ENCODE measurements at places on chromosomes 6 and 20. TPM values are rescaled to one million over a fixed set of nuclear protein-coding genes. Genes with fewer than 3 reads are reported as not detected.

DNA sequence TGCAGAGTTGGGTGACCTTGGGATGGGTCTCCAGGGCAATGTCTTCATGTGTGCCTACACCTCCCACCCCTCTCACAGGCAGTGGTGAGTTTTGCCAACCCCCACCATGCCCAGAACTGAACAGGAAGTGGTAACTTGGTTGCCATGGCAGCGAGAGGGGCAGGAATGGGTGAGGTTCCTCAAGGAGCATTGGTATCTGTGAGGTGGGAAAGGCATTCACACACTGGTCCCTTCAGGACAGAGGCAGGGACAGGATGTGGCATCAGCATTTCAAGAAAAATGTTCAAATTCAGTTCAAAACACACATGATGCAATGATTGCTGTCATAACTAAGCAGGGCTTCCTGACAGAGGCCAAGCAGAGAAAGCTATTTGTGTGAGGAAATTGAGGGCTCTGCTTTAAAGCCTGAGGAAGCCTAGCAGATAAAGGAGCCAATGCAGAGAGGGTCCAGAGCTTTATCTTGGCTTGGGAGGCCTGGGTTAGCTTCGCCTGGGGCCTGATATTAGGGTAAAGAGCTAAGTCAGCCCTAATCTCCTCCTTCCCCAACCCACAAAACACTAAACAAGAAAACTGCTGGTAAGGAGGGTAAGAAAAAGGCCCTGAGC, 551 bp downstream of the TREML2 start:
- peak; percentile 52 for DNase-seq

DNA sequence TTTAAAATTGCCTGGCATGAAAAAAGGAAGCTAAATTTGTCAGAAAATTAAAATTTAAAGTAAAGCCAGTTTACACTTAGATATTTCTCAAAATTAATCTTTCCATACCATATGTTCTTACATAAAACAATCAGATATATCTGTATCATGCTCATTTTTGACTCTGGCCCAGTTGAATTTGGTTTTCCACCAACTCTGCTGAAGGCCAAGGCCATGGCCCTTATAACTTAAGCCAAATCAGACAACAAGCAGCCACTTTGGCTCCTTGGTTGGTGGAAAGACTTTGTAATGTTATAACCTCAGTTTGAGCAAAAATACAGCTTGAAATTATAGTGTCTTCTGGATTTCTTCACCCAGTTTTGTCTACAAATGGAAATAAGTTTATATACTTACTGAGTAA, 97.3 kb downstream of the CENPW start:
- DNase-seq: no peak

DNA sequence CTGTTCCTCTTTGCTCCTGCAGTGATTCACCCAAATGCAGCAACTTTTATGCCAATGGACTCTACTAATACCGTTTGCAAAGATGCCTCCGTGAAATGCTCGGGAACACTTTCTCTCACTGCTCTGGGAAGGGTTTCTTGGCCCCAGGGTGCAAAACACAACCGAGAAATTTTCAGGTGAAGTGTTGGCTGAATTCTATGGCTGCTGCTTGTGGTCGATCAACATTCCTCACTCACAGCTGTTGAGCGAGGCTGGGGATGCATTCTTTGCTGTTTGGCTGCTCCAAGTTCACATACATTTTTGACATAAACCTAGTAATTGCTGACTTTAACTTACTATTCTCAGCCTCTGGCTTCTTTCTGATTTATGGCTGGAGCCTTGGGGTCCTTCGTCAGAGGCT, 342.0 kb upstream of the CHD6 start:
- DNase-seq: no peak

TAGAP gene
- total RNA-seq: 8.1 TPM

- no peak for DNase-seq
Measured at GRCh38 chr6:36683145-36683655, 4.7 kb downstream of the CDKN1A start.

CPXM1 gene
- total RNA-seq: 19.4 TPM

GRCh38 chr6:134407791-134408190, 89.9 kb upstream of the SGK1 start:
- DNase-seq: no peak

L3MBTL3 gene
- total RNA-seq: 19.6 TPM

DNA sequence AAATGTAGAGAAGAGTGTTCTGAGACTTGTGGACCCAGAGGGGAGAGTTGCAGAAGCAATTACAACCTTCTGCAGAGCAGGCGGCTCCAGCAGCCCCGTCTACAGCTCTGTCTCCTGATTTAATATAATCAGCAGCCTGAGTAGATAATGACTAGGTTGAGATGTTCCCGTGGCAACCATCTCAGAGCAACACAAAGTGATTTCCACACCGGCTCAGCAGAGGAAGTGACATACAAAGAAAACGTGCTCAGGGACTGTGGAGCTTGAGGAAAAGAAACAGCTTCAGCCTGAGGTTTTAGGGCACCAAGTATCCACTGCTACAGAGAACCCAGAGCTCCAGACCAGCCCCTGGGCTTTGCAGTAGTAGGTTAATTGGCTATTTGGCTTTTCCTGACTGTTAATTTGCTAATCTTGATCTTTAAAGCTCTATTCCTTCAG, 136.4 kb downstream of the MTFR2 start:
- no peak for DNase-seq

- no peak for DNase-seq
Measured at GRCh38 chr6:31897612-31898382, at the start of gene EHMT2. EHMT2 (minus strand) TSS chr6:31897698; CDS start chr6:31897677, 21 bp downstream.

ANGPT4 gene
- 0.98 TPM for total RNA-seq

DNA sequence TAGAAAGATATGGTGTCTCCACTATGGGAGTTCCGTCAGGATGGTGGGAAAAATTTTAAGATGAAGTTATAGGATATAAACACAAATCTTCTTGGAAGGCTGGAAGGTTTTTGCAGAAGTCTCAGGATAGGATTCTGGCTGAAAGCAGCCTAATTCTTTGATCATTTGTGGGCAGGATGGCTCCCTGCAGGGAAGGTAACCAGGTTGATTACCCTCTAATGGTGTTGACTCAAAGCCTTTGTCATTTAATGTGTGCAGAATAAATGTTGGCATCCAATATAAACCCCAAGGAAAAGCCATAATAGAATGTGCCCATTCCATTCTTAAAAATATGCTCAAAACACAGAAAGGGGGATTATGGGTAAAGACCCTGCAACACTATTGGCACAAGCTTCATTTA, 204.3 kb downstream of the EPM2A start:
- no peak for DNase-seq

DNA sequence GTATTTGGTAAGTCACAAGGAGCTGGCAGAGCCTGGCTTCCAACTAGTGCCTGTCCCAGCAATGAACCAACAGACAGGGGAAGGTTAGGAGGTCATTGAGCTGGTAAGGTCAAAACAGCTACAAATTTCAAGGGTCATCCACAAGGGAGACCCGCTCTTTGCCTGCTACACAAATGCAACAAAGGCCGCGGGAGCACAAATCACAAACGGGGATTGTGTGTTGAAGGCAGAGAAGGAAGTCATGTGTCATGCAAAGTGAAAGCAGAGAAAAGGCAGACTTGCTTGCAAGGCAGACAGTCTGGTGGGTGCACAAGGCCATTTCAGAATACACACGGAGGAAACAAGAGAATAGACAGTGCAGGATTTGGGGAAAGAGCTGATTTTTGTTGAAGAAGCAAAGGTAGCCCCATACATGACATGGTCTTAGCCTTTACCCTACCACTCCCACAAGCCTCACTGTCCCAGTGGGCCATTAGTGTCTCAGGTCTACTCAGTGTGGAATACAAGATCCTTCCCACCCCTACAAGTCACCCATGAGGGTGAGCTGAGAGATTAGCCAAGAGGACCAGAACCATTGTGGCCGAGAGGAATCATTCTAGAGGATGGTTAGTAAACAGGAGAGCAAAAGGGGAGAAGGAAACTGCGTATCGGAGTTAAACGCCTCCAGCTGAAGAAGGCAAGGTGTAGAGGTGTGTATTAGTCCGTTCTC, 18.1 kb upstream of the SAMHD1 start:
- no peak for DNase-seq

- no peak for DNase-seq
Measured at GRCh38 chr6:81609736-81610135, 142.7 kb downstream of the TENT5A start.

GRCh38 chr20:61382194-61382593, 130.1 kb downstream of the CDH4 start:
- DNase-seq: no peak

DNA sequence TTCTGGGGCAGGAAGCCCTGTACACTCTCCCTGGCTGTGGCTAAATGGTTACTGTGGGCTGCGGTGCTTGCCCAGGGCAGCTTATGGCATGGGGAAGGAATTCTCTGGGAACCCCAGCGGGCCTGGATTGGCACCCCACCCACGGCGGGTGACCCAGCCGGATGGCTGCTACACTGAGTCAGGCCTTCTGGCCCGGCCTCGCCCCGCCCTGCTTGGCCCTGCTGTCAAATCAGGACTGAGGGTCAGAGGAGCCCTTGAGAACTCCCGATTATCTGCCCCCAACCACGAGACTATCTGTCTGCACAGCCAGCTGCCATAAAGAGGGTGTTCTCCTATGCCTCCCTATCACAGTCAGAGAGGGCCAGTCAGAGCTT, 7.3 kb upstream of the ITPR3 start:
- DNase-seq: no peak

KHDC1L gene
- not detected for total RNA-seq

GRM4 gene
- not detected for total RNA-seq

DNA sequence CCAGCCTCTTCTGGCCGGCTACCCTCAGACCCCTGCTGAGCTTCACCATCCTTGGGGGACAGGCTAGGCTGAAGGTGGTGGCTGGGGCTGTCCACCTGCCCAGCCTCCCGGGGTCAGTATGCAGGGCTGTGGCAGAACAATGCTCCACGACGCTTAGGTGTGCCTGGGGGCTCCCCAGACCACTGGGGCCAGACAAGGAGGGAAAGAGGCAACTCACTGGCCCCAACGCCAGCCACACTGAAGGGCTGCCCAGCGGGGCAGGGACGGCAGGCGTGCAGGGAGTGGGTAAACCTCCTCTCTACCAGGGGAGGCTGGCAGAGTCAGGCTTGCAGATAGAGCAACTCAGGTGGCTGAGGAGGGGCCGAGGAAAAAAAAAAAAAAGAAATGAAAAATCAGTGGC, 11.5 kb upstream of the UBE2V1 start:
- DNase-seq: no peak

- DNase-seq: no peak
Measured at GRCh38 chr6:83978997-83979396, 54.6 kb upstream of the MRAP2 start.

- DNase-seq: no peak
Measured at GRCh38 chr6:13508711-13509705, 21.6 kb upstream of the GFOD1 start.

FRK gene
- 3.9 TPM for total RNA-seq

DNA sequence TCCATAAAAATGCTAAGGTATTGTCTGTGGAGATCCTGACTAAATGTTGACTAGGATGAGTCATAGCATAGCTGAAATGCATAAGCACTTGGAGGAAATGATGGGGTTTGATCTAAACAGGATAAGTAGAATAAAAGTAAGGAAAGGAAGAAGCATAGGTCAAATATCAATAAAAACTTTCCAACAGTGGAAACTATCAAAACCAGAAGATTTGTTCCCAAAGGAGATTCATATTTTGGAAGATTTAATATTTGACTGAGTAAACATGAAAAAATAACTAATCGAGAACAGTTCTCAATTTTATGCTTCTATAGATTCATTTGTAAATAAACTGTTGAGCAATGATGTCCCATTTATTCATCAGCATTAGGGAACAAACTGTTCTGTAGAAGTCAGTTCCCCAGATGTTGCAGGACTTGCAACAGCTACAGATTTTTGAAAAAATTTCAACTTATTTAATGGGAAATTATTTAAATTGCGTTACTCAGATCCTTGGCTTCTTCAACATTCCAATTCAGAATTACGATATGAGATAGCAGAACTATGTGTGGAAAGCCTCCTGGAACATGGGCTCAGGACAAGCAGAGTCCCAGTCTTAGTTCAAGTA, 133.7 kb upstream of the TBX18 start:
- DNase-seq: no peak

- no peak for DNase-seq
Measured at GRCh38 chr6:111631018-111631417, 25.3 kb upstream of the TRAF3IP2 start.

LYRM2 gene
- 14.5 TPM for total RNA-seq

PNPLA1 gene
- not detected for total RNA-seq

DNA sequence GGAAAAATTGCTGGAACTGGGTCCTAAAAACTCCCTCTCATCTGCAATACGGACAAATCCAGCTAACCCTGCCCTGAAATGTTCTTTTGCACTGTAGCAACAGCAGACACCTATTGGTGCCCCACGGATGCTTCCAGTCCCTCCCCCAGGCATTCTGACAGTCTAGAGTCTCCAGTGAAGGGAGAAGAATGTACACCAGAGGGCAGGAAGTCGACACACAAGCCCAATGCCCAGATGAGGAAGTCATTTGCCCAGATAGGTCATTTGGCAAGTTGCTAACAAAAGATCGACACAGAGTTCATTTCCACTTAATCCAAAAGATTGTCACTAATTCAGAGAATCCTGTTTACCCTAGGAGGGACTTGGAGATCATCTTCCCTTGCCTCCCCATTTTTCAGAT, 293.0 kb upstream of the PRDM1 start:
- DNase-seq: no peak

DNA sequence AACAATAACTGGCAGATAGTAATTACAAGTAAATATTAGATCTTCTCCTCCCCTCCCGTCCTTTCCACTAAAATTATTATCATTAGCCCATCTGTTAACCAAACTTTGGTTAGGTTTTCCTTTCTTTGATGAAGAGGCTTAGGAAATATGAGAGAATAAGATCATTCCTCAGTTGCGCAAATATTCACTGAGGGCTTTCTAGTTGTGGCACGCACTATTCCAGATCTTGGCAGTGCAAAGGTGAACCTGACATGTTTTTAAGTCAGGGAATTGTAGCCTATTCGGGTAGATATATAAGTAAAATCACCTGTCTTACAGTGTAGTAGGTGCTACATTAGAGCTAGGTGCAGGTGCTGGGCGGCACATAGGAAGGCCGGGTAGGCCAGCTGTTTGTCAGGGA, 31.1 kb downstream of the RNF217 start:
- DNase-seq: no peak

DNA sequence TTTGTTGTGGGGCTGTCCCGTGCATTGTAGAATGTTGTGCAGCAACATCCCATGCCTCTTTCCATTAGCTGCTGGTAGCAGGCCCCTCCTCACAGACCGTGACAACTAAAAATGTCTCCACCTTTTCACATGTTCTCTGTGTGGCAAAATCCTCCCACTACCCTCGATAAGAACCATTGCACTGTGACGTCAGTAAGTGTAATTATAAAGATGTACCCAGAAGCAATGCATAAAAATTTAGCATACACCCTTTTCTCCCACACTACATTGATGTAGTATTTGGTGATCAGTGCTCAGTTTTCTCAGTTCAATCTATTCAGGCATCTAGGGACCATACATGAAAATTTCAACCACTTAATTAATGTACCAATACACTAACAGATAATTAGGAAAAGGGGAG, 389.9 kb downstream of the DOK5 start:
- DNase-seq: no peak

DEFB118 gene
- not detected for total RNA-seq

PROKR2 gene
- not detected for total RNA-seq

MLIP gene
- not detected for total RNA-seq

LPA gene
- total RNA-seq: 0.49 TPM

GRCh38 chr6:131949909-131950766, 1.0 kb downstream of the CCN2 start:
- no peak for DNase-seq

GRCh38 chr6:31899215-31899614, 1.7 kb upstream of the EHMT2 start:
- no peak for DNase-seq
